ENCODE measurements at places on chromosomes 12 and 14.
A peak's percentile ranks its signal among the peaks of the same experiment; 100 is the strongest.

DNA sequence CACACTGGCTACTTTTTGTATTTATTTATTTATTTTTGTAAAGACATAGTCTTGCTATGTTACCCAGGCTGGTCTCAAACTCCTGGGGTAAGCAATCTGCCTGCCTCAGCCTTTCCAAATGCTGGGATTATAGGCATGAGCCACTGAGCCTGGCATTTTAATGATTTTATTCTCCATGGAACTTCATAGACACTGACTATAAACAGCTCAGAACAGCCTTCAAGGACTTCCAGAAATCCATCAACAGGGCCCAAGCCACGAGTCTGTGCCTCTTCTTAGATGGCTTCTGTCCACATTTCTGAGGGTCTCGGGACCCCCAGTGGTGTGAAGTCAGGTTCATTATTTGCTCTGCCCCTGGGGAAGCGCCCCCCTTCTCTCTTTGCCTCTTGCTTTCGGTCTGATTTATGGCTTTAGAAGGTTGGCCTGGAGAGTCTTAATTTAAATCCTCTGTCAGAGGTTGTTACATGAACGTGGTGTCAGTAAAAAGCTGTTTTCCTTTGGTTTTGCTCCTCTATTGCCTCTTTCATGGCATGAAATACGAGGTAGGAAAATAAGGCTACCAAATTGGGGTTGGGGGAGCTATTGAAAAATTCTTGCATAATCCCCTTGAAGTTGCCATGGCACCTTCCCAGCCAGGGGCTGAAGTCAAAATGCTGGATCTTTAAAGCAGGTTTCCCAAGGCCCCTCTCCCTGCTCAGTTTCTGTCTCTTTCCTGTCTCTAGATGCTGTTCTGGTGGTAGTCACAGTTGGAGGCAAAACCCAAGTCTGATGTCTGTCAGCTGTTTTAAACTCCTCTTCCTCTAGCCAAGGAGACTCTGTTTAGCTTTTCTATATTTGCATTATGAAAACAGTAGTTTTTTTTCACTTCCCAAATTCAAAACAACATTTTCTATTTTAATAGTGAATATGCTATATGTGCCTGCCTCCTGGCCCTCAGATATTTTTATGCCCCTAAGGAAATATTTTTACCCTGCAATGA is 129.4 kb downstream of the SMOC1 start:
- peak; percentile 57 for DNase-seq

DNA sequence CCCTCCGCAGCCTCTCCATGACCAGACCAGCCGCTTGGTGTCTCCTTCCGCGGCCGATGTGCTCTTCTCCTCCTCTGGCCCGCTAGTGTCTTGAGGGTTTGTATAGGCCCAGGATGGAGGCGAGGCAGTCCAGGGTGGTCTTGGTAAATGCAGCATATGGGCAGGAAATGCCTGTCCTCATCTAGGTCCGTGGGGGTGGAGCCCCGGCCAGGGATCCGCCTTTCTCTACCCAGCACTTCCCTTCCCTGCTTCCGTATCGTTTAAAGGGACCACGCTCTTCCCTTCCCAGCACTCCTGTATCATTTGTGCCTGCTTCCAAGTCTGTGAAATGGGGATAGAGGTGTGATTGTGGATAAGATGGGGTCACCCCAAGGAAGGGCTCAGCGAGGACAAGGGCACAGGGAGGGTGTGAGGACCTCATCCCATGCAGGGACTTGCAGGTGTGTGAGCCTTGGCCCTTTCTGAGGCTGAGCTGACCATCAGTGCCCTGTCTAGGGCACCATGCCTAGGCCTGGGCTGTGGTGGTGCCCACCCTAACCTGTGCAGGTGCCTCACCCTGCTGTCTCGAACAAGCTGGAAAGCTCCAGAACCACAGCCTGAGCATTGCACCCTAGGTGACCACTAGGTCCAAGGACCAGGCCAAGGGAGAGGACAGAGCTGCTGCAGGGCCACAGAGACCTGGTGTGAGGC is 326.8 kb upstream of the RTL1 start:
- DNase-seq, result no peak

DNA sequence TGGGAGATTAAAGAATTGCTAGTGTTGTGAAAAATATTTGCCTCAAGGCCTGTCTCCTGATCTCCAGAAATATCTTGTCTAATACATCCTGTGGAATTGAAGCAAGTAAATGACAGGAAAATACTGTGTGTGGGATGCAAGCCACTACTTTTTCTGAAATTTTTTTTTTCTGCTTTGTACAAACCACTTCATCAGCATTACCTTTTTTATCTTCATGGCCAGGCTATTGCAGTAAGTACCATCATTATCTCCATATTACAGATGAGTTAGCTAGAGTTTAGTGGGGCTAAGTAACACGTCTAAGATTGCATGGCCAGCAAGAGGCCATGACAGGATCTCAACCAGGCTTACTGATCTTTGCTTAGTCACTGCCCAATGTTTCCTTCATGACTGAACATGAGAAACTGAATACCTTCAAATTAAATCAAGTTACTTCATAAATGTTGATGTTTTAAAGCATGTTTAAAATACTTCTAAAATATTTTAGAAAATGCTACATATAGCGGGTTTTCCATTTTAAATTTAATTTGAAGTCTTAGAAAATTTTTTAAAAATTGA is 273.7 kb downstream of the SLC6A15 start:
- no peak for DNase-seq

DNA sequence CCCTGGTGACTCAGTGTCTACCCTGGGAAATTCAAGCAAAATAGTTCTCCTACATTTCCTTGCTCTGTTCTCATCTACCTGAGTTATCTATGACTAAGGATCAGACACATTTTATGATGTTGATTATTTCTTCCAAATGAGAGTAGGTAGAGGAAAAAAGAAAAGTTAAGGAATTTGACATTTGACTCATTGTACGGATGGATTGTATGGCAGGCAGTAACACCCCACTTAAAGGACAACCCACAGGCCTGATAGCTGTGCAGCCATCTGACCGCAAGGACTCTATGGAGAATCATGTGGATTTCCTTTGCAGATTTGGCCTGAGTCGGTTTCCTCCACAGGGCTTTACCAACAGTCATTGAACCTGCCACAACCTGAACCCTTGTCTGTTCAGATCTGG is 540.3 kb downstream of the BCL11B start:
- no peak for DNase-seq

GRCh38 chr12:24379861-24380521 is 430.5 kb upstream of the SOX5 start:
- DNase-seq, result no peak
